ENCODE measurements at places on chromosomes 4 and X. TPM values are rescaled to one million over a fixed set of nuclear protein-coding genes. Genes with fewer than 3 reads are reported as not detected.

KLF8 gene
- total RNA-seq, result 4.4 TPM

DNA sequence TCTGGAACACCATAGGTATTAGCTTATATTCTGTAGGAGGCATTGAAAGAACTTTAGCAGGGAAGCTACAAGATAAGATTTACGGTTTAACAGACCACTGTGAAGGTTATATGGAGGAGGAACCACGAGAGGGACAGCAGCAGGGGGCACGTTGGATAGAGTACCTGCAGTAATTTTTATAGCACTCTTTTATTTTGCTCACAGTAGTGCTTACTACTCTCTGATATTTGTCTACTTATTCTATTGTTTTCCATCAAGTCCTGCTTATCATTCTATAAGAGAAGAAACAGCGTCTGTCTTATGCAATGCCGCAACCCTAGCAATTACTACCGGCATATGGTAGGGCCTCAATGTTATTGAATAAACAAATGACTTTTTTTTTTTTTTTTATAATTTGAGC, 122.5 kb downstream of the PCDH7 start:
- H3K4me1 ChIP-seq, result no peaks in the 10 kb centered on the region
- DNase-seq, result no peak
- H3K4me3 ChIP-seq, result no peak overlapping the region
- H3K27ac ChIP-seq, result no peak overlapping the region
- no peaks in the 10 kb centered on the region for H3K36me3 ChIP-seq

FGF13 gene
- 28.1 TPM for total RNA-seq

- no peak overlapping the region for H3K27ac ChIP-seq
- peaks cover 52% of the 10 kb centered on the region for H3K36me3 ChIP-seq
- no peaks in the 10 kb centered on the region for H3K27me3 ChIP-seq
- no peak for DNase-seq
- H3K4me1 ChIP-seq, result no peaks in the 10 kb centered on the region
Observed at GRCh38 chr4:119540249-119540648, 88.4 kb downstream of the PDE5A start.

DNA sequence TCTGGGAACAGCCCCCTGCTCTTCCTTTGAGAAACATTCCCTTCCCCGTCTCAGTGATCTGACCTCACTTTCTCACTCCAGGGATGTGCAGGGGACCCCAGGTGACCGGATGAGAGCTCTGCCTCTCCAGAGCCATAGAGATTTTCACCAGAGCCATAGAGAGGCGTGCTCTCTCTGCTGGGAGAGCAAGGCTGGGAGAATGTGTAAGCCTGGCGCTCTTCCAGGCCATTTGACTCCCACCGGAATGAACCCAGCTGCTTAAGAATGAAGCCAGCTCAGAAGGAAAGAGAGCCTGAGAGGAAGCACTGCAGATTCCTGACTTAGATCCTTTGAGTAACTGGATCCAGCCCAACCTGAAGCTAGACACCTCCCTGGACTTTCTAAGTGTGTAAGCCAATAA, 106.4 kb downstream of the DHX15 start:
- no peak overlapping the region for H3K27ac ChIP-seq
- no peaks in the 10 kb centered on the region for H3K4me1 ChIP-seq
- H3K27me3 ChIP-seq, result peaks cover 16% of the 10 kb centered on the region

GRCh38 chr4:185429660-185430059, 3.9 kb upstream of the UFSP2 start:
- no peaks in the 10 kb centered on the region for H3K27me3 ChIP-seq
- peaks cover 7% of the 10 kb centered on the region for H3K4me1 ChIP-seq
- H3K36me3 ChIP-seq, result no peaks in the 10 kb centered on the region
- no peak overlapping the region for H3K4me3 ChIP-seq

DNA sequence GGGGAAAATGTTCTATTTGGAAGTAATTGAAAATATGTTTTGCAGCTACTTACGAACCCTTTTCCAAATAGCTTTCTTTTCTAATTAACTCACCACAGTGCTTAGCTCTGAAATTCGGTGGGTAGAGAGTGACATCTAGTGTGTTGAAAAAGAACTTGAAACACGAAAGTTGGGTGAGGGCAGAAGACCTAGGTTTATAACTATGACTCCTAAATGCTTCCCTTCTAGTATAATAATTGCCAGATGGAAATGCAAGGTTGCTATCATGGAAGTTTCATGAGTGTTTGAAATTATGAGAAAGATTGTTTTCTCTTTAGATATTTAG, 77.3 kb upstream of the NOCT start:
- DNase-seq, result no peak
- H3K27me3 ChIP-seq, result no peaks in the 10 kb centered on the region
- H3K36me3 ChIP-seq, result no peaks in the 10 kb centered on the region
- H3K4me1 ChIP-seq, result peaks cover 7% of the 10 kb centered on the region
- no peak overlapping the region for H3K27ac ChIP-seq

GRCh38 chr4:145132511-145133098, 34.5 kb downstream of the ABCE1 start:
- H3K4me3 ChIP-seq, result no peak overlapping the region
- DNase-seq, result no peak
- H3K4me1 ChIP-seq, result no peaks in the 10 kb centered on the region
- no peak overlapping the region for H3K27ac ChIP-seq
- no peaks in the 10 kb centered on the region for H3K36me3 ChIP-seq
- no peaks in the 10 kb centered on the region for H3K27me3 ChIP-seq

CXCL6 gene
- total RNA-seq, result 0.21 TPM

MTNR1A gene
- not detected for total RNA-seq

DNA sequence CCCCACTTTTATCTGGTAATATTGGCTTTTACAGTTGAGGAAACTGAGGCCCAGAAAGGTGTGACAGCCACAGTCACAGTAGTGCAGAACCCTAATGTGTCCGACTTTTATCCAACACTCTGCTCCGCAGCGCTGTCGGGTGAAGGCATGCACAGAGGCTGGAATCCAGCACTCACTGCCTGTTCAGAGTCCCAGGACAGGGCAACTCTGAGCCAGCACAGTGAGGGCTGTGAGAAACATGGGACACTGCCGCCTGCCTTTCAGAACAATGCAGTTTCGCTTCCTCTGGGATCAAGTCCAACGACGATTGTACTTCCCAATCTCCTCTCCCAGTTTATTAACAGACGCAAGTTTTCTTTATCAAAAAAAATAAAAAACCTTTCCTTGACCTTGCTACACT, 41.9 kb upstream of the PDGFRA start:
- no peak overlapping the region for H3K27ac ChIP-seq
- no peaks in the 10 kb centered on the region for H3K36me3 ChIP-seq
- H3K4me3 ChIP-seq, result no peak overlapping the region
- H3K27me3 ChIP-seq, result no peaks in the 10 kb centered on the region

BANK1 gene
- total RNA-seq, result 0.07 TPM

GATA1 gene
- total RNA-seq, result not detected

GRCh38 chr4:137309424-137309823, 222.9 kb downstream of the PCDH18 start:
- H3K27me3 ChIP-seq, result no peaks in the 10 kb centered on the region
- no peak for DNase-seq
- H3K4me3 ChIP-seq, result no peak overlapping the region
- H3K36me3 ChIP-seq, result no peaks in the 10 kb centered on the region

GRCh38 chr4:57462843-57463242, 352.7 kb upstream of the IGFBP7 start:
- H3K4me3 ChIP-seq, result no peak overlapping the region
- H3K36me3 ChIP-seq, result no peaks in the 10 kb centered on the region
- H3K27me3 ChIP-seq, result no peaks in the 10 kb centered on the region
- no peaks in the 10 kb centered on the region for H3K4me1 ChIP-seq
- H3K27ac ChIP-seq, result no peak overlapping the region

DNA sequence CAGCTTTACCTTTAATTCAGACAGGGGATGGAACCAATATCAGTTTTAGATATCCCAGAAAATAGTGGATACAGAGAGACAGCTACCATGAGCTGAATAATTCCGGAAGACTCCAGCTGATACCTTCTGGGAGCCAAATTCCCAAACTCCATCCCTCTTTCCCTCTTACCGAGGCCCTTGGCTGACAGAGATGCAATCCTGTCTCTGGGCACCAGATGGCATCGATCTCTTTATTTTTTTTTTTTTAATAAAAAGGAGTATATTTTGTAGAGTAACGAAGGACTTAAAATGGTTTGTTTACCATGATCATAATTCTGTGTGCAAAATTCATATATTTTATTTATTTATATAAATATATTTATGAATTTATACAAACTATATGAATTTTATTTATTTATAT, 31.0 kb downstream of the RAB40A start:
- H3K27ac ChIP-seq, result no peak overlapping the region
- H3K4me1 ChIP-seq, result no peaks in the 10 kb centered on the region
- H3K27me3 ChIP-seq, result peaks cover 9% of the 10 kb centered on the region
- H3K4me3 ChIP-seq, result no peak overlapping the region
- no peaks in the 10 kb centered on the region for H3K36me3 ChIP-seq

VSIG1 gene
- not detected for total RNA-seq

DNA sequence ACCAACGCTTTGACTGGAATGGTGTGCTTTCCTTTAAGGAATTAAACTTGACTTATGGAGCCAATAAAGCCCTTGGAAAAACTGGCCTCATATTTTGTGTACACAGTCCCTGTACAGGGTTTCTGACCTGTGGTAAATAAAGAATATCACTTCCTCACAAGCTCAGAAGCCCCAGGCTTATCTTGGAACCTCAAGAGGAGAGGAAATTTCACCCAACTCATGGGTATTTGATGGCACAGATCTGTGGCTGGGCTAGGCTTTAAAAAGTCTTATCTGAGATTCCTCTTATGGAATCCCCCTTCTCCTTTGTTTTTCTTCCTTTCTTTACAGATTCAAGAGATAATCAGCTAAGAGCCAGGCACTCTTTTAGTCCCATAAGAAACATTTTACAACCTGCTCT, 89.3 kb upstream of the USP38 start:
- H3K27me3 ChIP-seq, result no peaks in the 10 kb centered on the region
- no peaks in the 10 kb centered on the region for H3K4me1 ChIP-seq
- DNase-seq, result no peak
- no peaks in the 10 kb centered on the region for H3K36me3 ChIP-seq

DNA sequence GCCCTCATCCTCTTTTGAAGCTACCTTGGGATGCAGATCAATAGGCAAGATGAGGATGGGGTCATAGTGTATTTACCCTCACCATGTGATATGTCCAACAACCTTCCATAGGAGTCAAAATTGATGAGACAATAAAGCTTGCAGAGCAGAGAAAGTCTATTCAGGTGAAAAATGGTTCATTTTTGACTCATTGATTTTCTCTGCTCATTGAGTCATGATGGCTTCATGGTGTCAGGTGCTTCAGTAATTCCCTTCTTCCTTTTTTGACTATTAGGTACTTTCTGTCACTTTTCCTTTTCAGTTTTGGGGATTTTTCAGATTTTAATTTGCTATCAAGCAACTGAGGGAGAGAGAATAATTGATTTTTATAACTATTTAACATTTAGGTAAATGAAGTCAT, 55.9 kb upstream of the IL2 start:
- H3K27ac ChIP-seq, result no peak overlapping the region
- no peaks in the 10 kb centered on the region for H3K4me1 ChIP-seq
- H3K36me3 ChIP-seq, result no peaks in the 10 kb centered on the region
- no peak for DNase-seq
- no peak overlapping the region for H3K4me3 ChIP-seq
- H3K27me3 ChIP-seq, result no peaks in the 10 kb centered on the region

- DNase-seq, result no peak
- H3K4me1 ChIP-seq, result no peaks in the 10 kb centered on the region
- H3K4me3 ChIP-seq, result no peak overlapping the region
- no peak overlapping the region for H3K27ac ChIP-seq
Observed at GRCh38 chr4:2076908-2077536, 17.9 kb downstream of the NAT8L start.

ADH6 gene
- total RNA-seq, result not detected

DNA sequence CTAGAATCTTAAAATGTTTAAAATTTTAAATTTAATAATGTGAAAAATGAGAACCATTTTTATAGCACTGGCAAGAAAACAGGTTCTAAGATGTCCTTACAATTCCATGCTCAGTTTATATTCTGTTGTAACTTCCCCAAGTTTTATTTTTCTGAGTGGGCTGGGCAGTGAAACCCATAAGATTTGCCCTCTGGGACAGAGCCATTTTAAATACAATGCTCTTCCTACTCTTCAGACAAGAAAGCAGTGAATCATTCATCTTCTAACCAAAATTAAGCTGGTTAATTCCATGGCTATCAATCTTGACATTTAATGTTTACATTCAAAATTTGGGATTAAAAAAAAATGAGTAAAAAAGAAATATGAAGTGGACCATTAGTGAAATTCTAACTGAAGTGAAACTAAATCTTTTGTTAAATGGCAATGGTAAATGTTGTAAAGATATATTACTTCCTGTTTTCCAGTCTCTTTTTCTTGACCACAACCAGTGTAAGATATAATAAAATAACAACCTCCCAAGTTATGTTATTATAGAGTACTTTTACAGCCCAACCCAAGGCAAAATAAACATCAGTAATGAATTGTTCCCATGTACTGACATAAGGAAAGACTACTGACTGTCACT, 37.2 kb upstream of the PTPN13 start:
- no peak overlapping the region for H3K27ac ChIP-seq
- no peak overlapping the region for H3K4me3 ChIP-seq
- H3K27me3 ChIP-seq, result no peaks in the 10 kb centered on the region
- DNase-seq, result no peak
- H3K4me1 ChIP-seq, result no peaks in the 10 kb centered on the region

DNA sequence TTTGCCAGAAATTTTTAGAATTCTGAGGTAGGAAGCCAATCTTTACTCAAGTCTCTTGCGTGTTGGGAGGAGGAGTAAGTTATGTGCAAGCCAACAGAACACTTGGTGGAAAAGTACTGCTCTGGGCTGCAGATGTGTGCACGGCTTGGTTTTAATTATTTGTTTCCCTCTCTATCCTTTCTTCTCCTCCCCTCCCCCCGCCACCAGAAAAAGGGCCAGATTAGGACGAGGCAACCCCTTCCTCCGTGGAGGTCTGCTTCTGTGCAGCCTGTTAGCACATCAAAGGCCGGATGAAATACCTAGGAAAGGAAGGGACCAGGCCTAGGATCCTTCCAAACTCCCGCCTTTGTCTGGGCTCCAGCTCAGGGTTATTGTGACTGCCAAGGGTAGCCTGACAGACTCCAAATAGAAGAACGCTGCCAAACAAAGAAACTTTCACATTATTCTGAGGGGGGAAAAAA, 1.0 kb upstream of the PGRMC1 start:
- H3K27ac ChIP-seq, result no peak overlapping the region
- H3K4me3 ChIP-seq, result no peak overlapping the region

GRCh38 chr4:153725831-153726154, 34.0 kb downstream of the RNF175 start:
- DNase-seq, result no peak
- H3K27me3 ChIP-seq, result no peaks in the 10 kb centered on the region
- H3K4me3 ChIP-seq, result no peak overlapping the region
- H3K36me3 ChIP-seq, result no peaks in the 10 kb centered on the region
- H3K27ac ChIP-seq, result no peak overlapping the region

GRCh38 chr4:165204462-165204830, 2.9 kb upstream of the KLHL2 start:
- H3K27ac ChIP-seq, result no peak overlapping the region
- DNase-seq, result no peak
- no peak overlapping the region for H3K4me3 ChIP-seq

GRCh38 chrX:123728016-123728415, 4.8 kb downstream of the THOC2 start:
- H3K4me3 ChIP-seq, result no peak overlapping the region
- peaks cover 15% of the 10 kb centered on the region for H3K4me1 ChIP-seq
- H3K27me3 ChIP-seq, result no peaks in the 10 kb centered on the region
- H3K36me3 ChIP-seq, result no peaks in the 10 kb centered on the region
- H3K27ac ChIP-seq, result no peak overlapping the region
